ENCODE measurements at places on chromosomes 7 and 10. TPM values are rescaled to one million over a fixed set of nuclear protein-coding genes. Genes with fewer than 3 reads are reported as not detected.

DNA sequence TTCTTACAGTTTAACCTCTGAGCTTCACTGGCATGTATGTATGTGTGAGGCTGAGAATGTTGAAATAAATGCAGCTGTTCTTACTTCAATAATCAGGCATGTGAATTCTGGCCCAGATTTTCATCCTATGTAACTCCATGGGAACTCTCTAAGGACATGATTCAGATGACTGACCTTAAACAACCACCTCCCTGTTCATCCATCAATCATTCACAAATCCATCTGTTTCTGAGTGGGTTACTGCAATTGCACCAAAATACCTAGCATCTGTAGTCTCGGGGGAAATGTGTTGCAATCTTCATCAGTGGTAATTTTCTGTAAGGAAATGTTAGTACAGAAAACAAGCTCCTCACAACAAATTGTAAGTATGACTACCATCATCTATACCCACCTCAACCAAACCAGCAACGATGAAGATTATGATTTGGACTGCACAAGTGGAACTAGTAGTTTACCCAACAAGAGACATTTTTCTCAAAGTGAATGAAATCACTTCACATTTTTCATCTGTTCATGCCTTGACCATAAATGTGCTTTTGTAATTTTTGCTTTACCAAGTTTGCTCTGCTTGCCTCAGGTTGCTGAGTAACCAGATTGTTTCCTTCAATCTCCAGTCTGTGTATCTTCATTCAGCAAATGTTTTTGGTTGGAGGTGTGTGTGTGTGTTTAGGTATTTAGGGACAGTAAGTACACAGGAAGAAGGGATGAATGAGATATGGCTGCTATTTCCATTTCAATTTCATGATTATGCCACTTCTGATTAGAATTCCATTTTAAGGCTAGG is 65.7 kb upstream of the FZD8 start:
- H3K36me3 ChIP-seq, result no peaks in the 10 kb centered on the region
- no peaks in the 10 kb centered on the region for H3K27me3 ChIP-seq
- no peak overlapping the region for H3K27ac ChIP-seq
- DNase-seq, result no peak
- no peak overlapping the region for H3K4me3 ChIP-seq

GRCh38 chr10:77230194-77230593 is 407.4 kb downstream of the KCNMA1 start:
- H3K27me3 ChIP-seq, result no peaks in the 10 kb centered on the region
- no peak overlapping the region for H3K27ac ChIP-seq
- H3K36me3 ChIP-seq, result no peaks in the 10 kb centered on the region
- H3K4me1 ChIP-seq, result peaks cover 3% of the 10 kb centered on the region

DNA sequence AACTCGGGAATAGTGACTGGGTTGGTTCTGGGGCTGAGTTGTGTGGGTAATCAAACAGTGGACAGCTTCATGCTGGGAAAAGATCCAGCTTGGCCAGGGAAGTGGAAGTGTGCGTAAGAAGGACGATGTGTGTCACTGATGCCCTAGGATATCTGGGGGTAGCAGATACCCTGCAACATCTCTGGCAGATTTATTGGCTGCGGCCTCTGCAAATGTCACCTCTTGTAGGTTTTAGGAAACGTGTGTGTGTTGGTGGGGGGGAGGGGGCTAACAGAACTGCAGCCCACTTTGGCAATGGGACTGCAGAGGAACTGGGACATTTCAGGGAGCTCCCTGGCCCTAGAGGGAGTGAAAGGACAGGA is 965 bp upstream of the AGAP3 start:
- H3K36me3 ChIP-seq, result no peaks in the 10 kb centered on the region
- DNase-seq, result no peak
- no peak overlapping the region for H3K4me3 ChIP-seq
- peak overlapping the region; percentile 11 for H3K27ac ChIP-seq
- no peaks in the 10 kb centered on the region for H3K4me1 ChIP-seq

GRCh38 chr10:102285133-102285532 is 39.8 kb downstream of the GBF1 start:
- no peaks in the 10 kb centered on the region for H3K27me3 ChIP-seq
- DNase-seq, result no peak
- H3K4me1 ChIP-seq, result peaks cover 6% of the 10 kb centered on the region

DNA sequence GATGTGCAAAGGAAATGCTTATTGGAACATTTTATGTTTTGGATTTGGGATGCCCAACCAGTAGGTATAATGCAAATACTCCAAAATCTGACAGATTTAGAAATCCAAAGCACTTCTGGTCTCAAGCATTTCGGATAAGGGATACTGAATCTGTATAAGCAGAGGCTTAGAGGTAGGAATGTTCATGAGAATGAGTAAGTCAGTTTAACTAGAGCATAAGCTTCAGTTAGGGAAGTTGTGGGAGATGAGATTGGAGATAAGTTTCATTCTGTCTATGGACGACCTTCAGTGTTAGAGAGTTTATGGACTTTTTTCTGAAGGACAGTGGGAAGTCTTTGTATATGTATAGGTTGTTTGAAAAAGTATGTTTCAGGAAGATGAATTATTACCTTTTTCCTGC is 10.4 kb downstream of the TAX1BP1 start:
- H3K36me3 ChIP-seq, result no peaks in the 10 kb centered on the region
- no peak overlapping the region for H3K27ac ChIP-seq
- H3K4me1 ChIP-seq, result peaks cover 5% of the 10 kb centered on the region
- H3K27me3 ChIP-seq, result no peaks in the 10 kb centered on the region
- DNase-seq, result no peak

DNA sequence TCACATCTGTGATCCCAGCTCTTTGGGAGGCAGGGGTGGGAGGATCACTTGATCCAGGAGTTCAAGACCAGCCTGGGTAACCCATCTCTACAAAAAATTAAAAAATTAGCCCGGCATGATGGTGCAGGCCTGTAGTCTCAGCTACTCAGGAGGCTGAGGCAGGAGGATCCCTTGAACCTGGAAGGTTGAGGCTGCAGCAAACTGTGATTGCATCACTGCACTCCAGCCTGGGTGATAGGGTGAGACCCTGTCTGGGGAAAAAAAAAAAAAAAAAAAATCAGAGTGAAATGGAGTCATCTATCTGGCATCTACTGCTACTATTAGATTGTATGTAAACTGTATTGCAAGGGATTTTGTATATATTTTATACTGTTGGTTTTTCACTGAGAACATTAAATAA is 59.1 kb downstream of the KMT2E start:
- H3K27ac ChIP-seq, result no peak overlapping the region
- no peak for DNase-seq
- H3K4me3 ChIP-seq, result no peak overlapping the region
- peaks cover 6% of the 10 kb centered on the region for H3K36me3 ChIP-seq

- H3K27me3 ChIP-seq, result no peaks in the 10 kb centered on the region
- H3K4me3 ChIP-seq, result no peak overlapping the region
- peaks cover under 1% of the 10 kb centered on the region for H3K36me3 ChIP-seq
- no peaks in the 10 kb centered on the region for H3K4me1 ChIP-seq
Observed at GRCh38 chr7:139264220-139264619, 33.2 kb downstream of the UBN2 start.

DNA sequence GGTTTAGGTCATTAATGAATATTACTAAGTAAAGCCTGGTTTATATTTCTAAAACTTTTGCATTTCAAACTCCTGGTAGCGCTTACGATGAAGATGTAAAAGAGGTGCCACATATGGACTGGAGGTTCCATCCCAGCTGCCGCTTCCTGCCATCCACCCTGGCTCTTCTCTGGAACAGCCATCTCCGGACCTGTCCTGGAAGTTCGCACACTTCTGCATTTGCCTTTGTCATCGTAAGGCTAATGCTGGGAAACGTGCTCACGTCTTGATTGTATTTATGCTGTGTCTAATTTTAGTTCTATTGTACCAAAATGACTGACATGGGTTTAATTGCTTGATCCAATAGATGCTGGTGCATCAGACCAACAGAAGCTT is 103.1 kb downstream of the HIPK2 start:
- H3K36me3 ChIP-seq, result peaks cover 3% of the 10 kb centered on the region
- no peaks in the 10 kb centered on the region for H3K4me1 ChIP-seq
- H3K27me3 ChIP-seq, result no peaks in the 10 kb centered on the region
- DNase-seq, result no peak
- H3K4me3 ChIP-seq, result no peak overlapping the region

DNA sequence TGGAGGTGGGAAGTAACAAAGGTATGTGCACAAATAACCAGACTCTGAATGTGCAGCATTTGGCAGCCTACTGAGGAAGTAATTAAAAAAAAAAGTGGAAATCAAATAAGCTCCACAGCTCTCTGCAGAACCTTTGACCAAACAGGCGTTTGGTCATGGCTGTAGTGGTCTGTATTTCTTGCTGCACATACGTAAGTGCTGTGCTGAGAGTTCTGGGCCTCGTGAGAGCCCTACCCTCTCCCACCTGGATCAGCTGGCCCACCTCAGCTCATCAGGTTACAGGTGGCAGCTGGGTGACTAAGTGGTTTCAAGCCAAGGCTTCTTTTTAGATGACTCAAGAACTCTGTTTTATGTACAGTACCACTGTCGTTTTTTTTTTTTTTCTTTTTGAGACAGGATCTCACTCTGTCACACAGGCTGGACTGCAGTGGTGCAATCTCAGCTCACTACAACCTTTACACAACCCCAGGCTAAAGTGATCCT is 178.2 kb upstream of the KLF6 start:
- DNase-seq, result no peak
- H3K4me1 ChIP-seq, result no peaks in the 10 kb centered on the region
- no peak overlapping the region for H3K4me3 ChIP-seq
- H3K27me3 ChIP-seq, result no peaks in the 10 kb centered on the region

DNA sequence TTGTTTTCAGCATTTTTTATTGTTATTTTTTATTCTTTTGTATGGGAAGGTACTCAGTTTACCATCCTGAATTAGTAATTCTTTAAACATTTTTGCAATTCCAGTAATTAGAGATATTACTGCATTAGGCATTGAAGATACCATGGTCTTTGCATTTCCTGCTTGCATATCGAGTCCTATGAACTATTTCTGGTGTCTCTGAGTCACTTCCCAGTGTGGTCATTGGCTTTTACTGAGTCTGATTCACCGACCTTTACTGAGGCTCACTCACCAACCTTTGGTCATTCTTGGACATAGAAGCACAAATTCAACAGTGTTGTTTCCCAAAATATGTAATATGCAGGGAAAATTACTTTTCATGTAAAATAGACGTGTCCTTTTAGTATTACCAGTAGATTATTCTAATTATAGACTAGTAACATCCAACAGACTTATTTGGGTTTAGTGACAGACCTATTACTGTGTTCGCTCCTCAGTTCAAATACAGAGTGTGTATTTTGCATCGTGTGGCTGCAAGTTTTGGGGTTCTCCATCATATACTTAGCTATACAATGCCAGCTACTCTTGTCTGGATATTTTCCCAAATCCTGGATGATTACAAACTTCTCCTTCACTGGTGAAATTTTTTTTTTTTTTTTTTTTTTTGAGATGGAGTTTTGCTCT is 180.7 kb upstream of the PRSS1 start:
- no peaks in the 10 kb centered on the region for H3K4me1 ChIP-seq
- no peak for DNase-seq
- no peak overlapping the region for H3K4me3 ChIP-seq
- H3K27me3 ChIP-seq, result no peaks in the 10 kb centered on the region
- no peaks in the 10 kb centered on the region for H3K36me3 ChIP-seq

DNA sequence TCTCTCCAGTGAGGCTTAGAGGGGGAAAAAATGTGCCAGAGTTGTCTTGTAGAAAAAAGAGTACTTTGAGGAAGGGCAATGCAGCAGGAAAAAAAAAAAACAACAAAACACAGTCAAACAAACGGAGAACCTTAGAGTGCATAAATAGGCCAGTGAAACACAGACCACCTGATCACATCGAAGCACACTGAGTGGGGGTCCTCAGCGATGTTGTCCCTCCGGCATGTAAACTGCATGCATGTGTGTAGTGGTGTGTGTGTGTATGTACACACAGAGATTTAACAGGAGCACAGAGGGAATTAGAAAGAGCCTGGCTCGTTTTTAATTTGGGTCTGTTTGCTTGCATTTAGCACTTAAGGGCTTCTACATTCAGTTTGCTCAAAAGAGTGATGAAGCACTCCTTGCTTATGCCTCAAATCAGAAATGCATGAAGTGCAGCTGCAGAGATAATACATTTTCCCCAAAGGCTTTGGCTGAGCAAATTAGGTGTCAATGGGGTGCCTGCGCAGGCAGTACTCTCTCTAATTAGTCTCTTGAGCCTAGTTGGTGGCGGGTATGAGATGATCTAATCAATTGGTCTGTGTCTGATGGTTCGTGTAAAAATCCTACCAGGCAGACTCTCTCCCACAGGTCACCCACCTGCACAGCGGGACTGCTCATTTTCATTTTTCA is 62.7 kb upstream of the FZD1 start:
- no peaks in the 10 kb centered on the region for H3K27me3 ChIP-seq
- H3K4me3 ChIP-seq, result no peak overlapping the region
- H3K36me3 ChIP-seq, result no peaks in the 10 kb centered on the region
- no peaks in the 10 kb centered on the region for H3K4me1 ChIP-seq
- no peak overlapping the region for H3K27ac ChIP-seq

DNA sequence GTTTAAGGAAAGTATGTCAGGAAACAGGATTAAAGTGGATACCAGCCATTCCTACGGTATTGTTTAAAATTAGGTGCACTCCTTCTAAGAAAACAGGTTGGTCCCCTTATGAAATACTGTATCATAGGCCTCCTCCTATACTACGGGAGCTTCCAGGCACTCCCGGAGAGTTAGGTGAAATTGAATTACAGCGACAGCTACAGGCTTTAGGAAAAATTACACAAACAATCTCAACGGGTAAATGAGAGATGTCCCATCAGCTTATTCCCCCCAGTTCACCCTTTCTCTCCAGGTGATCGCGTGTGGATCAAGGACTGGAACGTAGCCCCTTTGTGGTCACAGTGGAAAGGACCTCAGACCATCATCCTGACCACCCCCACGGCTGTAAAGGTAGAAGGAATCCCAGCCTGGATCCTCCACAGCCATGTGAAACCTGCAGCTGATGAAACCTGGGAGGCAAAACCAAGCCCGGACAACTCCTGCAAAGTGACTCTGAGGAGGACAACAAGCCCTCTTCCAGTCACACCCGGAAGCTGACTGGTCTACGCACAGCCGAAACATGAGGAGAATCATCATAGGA is 25.1 kb upstream of the GHITM start:
- no peaks in the 10 kb centered on the region for H3K36me3 ChIP-seq
- H3K27me3 ChIP-seq, result no peaks in the 10 kb centered on the region
- H3K4me3 ChIP-seq, result no peak overlapping the region
- H3K27ac ChIP-seq, result no peak overlapping the region
- no peaks in the 10 kb centered on the region for H3K4me1 ChIP-seq
- DNase-seq, result no peak

GRCh38 chr7:73903321-73904218 is 42.6 kb downstream of the TMEM270 start:
- H3K27me3 ChIP-seq, result no peaks in the 10 kb centered on the region
- H3K27ac ChIP-seq, result peak overlapping the region; percentile 52
- no peak overlapping the region for H3K4me3 ChIP-seq
- H3K36me3 ChIP-seq, result no peaks in the 10 kb centered on the region
- DNase-seq, result peak; percentile 44

DNA sequence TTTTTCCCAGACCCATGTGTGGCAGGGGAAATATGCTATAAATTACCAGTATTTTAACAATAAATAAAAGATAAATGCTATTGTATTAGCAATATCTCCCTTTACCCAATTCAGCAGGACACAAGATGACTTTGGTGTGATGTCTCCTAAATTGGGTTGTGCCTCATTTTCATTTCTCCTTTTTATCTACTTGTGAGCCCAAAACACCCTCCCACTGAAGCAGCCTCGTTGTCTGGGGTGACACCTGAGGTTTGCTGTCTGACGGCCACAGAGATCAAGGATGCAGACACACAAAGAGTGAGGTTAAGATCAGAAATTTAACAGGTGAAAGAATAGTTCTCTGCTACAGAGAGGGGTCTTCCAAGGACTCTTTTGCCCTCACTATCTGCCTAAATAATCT is 27.1 kb upstream of the CC2D2B start:
- no peaks in the 10 kb centered on the region for H3K27me3 ChIP-seq
- DNase-seq, result no peak
- peaks cover 7% of the 10 kb centered on the region for H3K4me1 ChIP-seq
- H3K36me3 ChIP-seq, result no peaks in the 10 kb centered on the region

Gene CALML3
- not detected for total RNA-seq

Gene OR2A1
- 0.39 TPM for total RNA-seq

Gene NPS
- total RNA-seq, result not detected

Gene NPSR1
- total RNA-seq, result not detected

Data from aorta (tissue), 5 donors.